Left lobe of liver (tissue), 2 donors: ENCODE measurements at places on chromosomes 1 and 21. TPM values are rescaled to one million over a fixed set of nuclear protein-coding genes. Genes with fewer than 3 reads are reported as not detected.
A peak's percentile ranks its signal among the peaks of the same experiment; 100 is the strongest.

C1orf141 gene
- total RNA-seq, result not detected

DNA sequence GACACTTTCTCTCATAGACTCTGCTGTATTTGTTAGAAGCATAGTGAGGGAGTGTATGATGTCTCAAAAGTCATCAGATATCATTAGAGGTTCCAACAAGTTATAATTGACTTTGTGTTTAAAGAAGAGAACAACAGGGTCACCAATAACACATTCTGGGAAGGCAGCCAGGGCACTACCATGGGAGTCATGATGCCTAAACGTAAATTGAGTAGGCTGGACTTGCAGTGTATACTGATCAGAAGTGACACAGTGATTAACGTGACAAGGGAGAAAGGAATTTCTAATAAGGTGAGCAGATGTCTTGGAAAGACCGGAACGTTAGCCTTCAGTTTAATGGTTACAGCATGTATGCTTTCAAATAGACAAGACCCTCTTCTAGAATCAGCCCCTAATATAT lies 973.2 kb downstream of the NCAM2 start:
- no peak for DNase-seq

CD101 gene
- 0.15 TPM for total RNA-seq

- no peak for DNase-seq
These were observed 49.4 kb downstream of the LGR6 start for GRCh38 chr1:202243006-202243405.

DNA sequence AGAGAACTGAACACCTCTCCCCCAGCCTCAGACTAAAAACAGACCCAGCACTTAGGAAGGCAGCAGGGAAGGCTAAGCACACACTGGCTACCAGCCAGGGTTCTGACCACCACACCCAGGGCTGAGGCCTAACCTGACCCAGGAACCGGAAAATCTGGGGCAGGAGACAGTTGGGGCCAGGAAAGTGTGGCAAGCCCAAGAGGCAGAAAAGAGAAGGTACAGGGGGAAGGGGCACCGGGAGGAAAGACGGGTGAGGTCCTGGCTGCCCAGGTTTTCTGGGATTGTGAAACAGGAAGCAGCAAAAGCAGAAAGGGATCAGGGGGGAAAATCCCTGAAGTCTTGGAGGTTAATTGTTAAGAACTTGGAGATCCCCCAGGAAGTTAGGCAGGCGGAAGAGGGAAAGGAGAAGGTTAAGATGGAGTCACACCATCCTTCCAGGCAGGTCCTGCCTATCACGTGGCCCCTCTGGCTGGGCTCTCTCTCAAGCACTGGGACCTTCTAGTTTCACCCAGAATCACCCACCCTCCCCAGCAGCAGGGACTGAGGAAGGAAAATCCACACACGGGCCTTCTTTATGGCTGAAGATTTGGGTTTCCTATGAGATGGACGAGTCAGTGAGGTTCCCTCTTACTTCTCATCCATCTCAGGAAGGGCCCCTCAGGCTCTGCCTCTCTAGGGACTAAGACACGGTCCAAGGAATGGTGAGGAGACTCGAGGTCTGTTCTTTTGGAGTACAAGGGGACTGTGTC lies 2.6 kb downstream of the HDGF start:
- DNase-seq, result peak; percentile 69

DNA sequence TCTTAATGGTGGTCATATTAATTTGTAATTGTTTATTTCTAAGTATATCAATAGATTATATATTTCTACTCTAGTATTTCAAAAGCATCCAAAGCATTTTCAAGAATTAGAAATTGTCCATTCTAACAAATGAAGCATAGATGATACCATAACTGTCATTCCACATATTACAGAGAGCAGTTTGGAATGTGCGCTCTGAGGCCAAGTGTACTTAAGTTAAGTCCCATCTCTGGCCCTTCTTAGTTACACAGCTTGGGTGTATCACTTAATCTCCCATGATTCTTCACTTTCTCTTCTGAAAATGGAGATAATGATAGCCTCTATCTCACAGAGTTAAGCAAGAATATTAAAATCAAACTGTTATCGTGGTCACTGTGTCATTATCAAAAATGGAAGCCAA lies 281.1 kb downstream of the MRPL39 start:
- DNase-seq, result no peak

- no peak for DNase-seq
These were observed 18.8 kb downstream of the SLC26A9 start for GRCh38 chr1:205924460-205924790.

DPYD gene
- 43.3 TPM for total RNA-seq

GRCh38 chr1:162200096-162200847 lies 130.8 kb downstream of the NOS1AP start:
- no peak for DNase-seq

VCAM1 gene
- total RNA-seq, result 8.9 TPM

DNA sequence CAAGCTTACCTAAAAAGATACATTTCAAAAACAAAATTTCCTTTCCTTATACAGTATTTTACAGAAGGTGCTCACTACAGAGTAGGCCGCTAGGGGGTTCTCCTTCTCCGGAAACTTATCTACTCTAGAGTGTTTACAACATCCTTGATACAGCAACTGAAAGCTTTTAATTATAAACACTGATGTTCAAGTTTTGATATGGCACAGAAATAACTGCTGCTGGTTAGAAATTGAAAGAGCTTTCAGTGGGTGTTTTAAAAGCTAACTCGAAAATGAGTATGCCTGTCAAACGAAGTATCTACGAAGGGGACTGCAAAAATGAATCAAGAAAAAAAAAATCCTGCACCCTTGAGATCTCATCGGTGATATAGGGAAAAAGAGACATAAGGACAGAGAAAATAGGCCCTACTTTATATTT lies 1.0 kb downstream of the YOD1 start:
- no peak for DNase-seq

- no peak for DNase-seq
These were observed 16.3 kb downstream of the PDZK1 start for GRCh38 chr1:145690587-145691558.

PTPRC gene
- 5.4 TPM for total RNA-seq

- DNase-seq, result no peak
These were observed 55.9 kb downstream of the NENF start for GRCh38 chr1:212488436-212489283.

- DNase-seq, result peak; percentile 33
These were observed 34.2 kb downstream of the IGFN1 start for GRCh38 chr1:201224666-201225370.

CRNN gene
- not detected for total RNA-seq

DNA sequence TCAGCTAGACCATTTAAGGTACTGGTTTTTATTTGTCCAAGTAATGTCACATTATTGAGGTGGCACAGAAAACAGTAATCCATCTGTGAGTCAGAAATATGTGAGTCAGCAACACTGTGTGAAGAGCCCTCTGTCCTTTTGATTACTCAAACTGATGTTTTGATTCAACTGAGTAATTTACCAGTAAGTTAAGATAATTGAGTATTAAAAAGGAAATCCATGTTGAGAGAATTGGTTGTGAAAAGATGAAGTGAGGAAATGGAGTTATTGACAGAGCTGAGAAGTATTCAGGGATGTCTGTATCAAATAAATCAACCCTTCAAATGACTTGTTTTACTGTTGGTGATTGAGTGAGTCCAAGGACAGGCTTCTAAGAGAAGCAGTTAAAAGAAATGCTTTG lies 302.7 kb upstream of the SGIP1 start:
- DNase-seq, result no peak

DNA sequence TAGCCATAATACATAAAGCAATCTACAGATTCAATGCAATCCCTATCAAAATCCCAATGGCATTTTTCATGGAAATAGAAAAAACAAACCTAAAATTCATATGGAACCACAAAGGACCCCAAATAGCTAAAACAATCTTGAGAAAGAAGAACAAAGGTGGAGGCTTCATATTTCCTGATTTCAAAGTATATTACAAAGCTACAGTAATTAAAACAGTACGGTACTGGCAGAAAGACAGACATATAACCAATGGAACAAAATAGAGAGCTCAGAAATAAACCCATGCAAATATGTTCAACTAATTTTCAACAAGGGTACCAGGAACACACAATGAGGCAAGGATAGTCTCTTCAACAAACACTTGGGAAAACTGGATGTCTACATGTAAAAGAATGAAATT lies 87.0 kb downstream of the DENND1B start:
- DNase-seq, result no peak

GJA8 gene
- not detected for total RNA-seq

SPRR2A gene
- not detected for total RNA-seq

DYNLT5 gene
- total RNA-seq, result 0.28 TPM

DNA sequence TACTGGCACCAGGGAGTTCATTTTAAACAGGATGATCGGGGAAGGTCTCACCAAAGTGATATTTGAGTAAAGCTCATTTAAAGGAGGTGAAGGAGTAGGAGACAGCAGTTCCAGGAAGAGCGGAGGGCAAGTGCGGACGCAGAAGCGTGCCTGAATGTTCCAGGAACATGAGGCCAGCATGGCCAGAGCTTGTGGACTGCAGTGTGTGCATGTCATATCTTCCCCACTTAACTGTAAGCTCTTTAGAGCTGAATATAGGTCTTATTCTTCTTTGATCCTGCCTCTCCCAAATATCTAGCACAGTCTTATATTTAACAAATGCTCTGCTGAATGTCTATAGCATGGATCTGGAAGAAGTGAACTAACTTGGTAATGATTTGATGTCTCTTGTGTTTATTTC lies 639.3 kb downstream of the SMYD3 start:
- DNase-seq, result no peak

DNA sequence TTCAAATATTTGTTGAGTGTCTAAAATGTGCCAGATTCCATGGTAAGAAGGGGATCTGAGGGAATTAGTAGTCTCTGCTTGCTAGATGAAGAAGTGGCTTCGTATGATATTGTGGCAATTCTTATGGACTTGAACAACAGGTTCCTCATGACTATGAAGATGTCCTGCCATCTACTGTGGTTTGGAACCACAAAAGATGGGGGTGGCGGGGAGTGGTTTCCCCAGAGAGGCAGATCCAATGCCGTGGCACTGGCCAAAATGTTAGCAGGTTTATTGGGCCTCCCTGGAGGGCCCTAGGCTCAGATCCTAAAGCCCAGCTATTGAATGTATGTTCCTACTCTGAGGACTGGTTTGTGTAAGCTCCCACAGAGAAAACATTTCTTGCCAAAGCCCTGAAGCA lies 120.8 kb downstream of the RGS2 start:
- DNase-seq, result no peak

- DNase-seq, result no peak
These were observed 641 bp upstream of the ZBTB21 start for GRCh38 chr21:42010507-42011495.

CFAP107 gene
- not detected for total RNA-seq

DNA sequence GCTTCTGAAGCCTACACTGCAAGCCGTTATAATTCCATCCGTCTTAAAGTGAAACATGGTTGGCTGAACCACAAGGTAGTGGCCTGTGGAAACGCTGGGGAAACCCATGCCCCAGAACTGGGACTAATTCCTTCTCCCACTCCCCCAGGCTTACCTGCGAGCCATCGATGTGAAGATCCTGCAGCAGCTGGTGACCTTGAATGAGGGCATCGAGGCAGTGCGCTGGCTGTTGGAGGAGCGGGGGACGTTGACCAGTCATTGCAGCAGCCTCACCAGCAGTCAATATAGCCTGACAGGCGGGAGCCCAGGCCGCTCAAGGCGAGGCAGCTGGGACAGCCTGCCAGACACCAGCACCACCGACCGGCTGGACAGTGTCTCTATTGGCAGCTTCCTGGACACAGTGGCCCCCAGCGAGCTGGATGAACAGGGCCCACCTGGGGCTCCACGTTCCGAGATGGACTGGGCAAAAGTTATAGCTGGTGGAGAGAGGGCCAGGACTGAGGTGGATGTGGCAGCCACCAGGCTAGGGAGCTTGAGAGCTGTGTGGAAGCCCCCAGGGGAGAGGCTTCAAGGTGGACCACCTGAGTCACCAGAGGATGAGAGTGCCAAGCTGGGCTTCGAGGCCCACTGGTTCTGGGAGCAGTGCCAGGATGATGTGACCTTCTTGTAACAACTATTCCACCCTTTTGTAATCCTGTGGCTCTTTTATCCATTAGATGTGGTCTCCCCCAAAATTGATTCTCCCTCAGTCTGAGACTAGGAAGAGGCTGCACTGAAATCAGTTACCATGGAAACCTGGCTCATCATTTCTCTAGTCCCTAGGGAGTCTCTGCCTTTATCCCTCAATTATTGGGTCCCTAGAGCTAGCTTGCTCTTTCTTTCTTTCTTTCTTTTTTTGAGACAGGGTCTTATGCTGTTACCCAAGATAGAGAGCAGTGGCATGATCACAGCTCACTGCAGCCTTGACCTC lies 16.7 kb downstream of the LURAP1 start:
- no peak for DNase-seq

DNA sequence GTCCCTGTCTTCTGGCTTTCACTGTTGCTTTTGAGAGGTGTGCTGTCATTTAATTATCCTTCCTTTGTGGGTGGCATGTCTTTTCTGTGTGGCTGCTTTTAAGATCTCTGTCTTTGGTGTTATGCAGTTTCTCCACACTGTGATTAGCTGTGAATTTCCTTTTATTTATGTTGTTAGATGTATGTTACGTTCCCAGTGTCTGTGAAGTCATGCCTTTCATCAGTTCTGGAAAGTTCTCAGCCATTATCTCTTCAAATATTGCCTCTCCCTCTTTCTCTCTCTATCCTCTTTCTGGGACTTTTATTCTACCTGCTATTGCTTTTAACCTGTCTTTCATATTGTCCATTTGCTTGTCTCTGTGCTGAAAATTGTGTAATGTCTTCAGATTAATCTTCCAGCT lies 21.0 kb upstream of the CSF3R start:
- no peak for DNase-seq

DNA sequence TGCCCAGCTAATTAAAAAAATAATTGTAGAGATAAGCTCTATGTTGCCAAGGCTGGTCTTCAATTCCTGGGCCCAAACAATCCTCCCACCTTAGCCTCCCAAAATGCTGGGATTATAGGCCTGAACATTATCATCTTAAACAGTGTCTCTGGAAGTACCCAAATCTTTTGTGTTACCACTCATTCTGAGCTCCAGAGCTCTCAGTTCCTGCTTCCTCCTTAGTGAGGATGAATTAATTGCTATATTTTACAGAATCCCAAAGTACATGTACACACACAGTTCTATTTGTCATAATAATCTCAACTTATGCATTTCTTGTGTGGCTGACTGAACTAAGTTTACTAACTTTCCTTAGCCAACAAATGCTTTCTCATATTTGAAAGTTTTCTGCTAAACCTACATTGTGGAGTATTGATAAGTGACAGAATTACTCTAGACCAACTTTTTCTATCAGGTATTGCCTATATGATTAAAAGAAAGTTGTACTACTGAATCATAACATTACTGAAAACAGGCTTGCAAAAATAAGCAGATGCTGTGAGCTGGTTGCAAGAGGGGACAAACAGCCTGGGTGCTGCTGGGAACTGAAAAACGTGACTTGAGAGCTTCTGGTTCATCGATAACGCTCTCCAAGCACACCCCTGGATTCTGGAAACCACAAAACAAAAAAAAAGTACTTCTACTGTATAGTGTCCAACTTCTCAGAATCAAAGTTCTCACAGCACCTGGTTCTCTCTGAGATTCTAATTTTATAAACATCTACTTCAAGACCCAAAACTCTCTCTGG lies 15.3 kb downstream of the VAV3 start:
- no peak for DNase-seq

GRCh38 chr21:16046656-16047330 lies 317.0 kb downstream of the USP25 start:
- no peak for DNase-seq

PROX1 gene
- total RNA-seq, result 173 TPM

DNALI1 gene
- 6.8 TPM for total RNA-seq
